Fibroblast of lung (primary cell): ENCODE measurements at places on chromosomes 5 and 9. TPM values are rescaled to one million over a fixed set of nuclear protein-coding genes. Genes with fewer than 3 reads are reported as not detected.
A peak's percentile ranks its signal among the peaks of the same experiment; 100 is the strongest.

DNA sequence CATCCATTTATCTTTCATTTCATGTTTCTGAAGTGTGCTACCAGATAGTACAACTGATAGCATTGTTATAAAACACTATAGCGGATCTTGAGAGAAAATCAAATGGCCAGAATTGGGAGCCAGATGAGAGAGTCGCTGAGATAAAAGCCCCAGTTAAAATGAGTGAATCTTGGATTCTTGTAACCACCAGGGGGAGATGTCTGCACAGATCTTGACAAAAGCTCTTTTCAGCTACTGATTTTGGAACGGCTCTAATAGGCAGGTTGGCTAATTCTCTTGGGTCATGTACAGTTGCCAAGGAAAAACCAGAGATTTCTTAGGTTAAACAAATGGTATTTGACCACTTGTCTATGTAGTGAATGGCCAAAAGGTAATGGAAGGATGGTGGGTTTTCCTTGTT, 21.7 kb downstream of the F2RL2 start:
- no peaks in the 10 kb centered on the region for H3K27me3 ChIP-seq
- no peaks in the 10 kb centered on the region for H3K36me3 ChIP-seq
- DNase-seq = peak; percentile 87
- H3K27ac ChIP-seq = no peak overlapping the region
- peaks cover 2% of the 10 kb centered on the region for H3K4me1 ChIP-seq

DNA sequence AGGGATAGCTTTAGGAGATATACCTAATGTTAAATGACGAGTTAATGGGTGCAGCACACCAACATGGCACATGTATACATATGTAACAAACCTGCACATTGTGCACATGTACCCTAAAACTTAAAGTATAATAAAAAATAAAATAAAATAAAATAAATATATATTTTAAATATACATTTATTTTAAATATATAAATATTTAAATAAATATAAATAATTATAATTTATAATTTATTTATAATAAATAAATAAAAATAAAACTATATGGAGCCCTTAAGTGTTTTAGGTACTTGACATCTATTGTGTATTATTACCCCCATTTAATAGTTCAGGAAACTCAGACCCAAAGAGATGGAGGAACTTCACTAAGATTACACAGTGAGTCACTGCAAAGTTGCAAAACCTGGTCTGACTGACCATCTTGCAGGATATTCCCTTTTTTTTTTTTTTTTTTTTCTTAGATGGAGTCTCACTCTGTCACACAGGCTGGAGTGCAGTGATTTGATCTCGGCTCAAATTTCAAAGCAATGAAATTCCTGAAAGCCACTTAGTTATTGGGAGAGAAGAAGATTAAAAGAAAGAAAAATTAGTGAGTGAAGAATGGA, 5.8 kb upstream of the C5orf52 start:
- peak; percentile 73 for DNase-seq
- no peak overlapping the region for H3K27ac ChIP-seq
- no peaks in the 10 kb centered on the region for H3K4me1 ChIP-seq
- no peak overlapping the region for H3K4me3 ChIP-seq
- no peaks in the 10 kb centered on the region for H3K27me3 ChIP-seq

The CTXN3 gene
- not detected in 2 replicates for polyA plus RNA-seq

- DNase-seq = peak; percentile 48
- no peaks in the 10 kb centered on the region for H3K36me3 ChIP-seq
- no peak overlapping the region for H3K27ac ChIP-seq
- no peaks in the 10 kb centered on the region for H3K27me3 ChIP-seq
Measured at GRCh38 chr9:118595719-118596305, 773.4 kb downstream of the BRINP1 start.

DNA sequence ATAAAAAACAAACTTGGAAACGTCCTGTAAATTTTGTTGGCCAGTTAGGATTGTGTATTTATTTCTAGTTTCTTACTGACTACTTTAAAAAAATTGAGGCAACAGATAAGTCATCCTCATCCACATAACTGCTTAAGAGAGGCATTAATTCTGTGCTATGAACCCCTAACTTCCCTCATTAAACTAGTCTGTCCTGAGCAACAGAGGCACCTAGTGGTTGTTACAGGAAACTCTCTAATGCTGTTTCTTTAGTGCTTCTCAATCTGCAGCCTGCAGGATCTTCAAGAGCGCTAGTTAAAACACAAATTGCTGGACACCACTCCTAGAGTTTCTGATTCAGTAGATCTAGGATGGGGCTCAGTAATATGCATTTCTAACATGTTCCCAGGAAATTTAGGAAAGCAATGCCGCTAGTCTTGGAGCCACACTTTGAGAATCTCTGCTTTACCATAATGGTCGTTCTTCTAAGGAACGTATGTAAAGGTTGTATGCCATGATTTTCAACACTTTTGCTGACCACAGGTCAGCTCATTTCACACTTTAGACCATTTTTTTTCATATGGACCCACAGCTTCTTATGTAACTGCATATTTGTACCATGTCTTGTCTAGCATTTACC, 410.1 kb upstream of the SMARCA2 start:
- no peaks in the 10 kb centered on the region for H3K36me3 ChIP-seq
- DNase-seq = peak; percentile 32
- no peak overlapping the region for H3K4me3 ChIP-seq
